Fibroblast of pulmonary artery (primary cell): ENCODE measurements at places on chromosomes 2 and 18.

GRCh38 chr18:32598144-32598543 lies 127.5 kb upstream of the GAREM1 start:
- no peak for DNase-seq

GRCh38 chr2:72211777-72212485 lies 64.3 kb upstream of the CYP26B1 start:
- DNase-seq = no peak

DNA sequence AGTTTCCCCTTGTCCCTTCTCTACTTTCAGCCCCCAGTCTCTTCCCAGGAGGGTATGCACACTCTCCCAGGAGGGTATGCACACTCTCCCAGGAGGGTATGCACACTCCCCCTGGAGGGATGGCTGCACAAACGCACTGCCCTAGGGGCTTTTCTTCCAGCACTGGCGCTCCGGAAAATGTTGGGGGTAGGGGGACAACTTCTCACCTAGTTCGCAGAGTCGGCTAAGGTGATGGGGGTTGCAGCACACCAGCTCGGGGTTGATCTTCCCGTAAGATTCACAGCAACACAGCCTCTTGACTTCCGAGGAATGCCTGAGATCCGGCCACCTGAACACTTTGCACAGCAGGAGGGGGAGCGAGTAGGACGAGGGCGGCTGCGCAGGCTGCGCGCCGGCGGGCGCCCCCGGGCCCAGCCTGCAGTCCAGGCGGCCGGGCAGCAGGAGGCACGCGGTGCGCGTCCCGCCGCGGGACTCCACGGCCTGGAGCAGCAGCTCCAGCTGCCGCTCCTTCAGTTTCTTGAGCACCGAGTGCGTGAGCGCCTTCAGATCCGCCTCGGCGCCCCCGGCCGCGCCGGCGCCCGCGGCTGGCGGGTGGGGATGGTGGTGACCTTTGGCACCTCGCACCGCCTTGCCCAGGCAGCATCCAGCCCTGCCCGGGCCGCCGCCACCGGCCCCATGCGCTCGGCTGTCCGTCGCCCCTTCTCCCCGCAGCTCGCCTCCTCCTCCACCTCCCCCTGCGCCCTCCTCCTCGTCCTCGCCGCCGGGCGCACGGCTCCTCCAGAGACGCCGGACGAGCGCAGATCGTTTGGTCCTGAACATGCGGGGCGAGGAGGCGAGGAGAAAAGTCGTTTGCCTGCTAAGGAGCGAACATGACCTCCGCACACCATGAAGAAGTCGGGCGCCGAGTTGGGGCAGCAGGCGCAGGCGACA lies 894 bp downstream of the SMAD7 start:
- DNase-seq = peak; percentile 45

DNA sequence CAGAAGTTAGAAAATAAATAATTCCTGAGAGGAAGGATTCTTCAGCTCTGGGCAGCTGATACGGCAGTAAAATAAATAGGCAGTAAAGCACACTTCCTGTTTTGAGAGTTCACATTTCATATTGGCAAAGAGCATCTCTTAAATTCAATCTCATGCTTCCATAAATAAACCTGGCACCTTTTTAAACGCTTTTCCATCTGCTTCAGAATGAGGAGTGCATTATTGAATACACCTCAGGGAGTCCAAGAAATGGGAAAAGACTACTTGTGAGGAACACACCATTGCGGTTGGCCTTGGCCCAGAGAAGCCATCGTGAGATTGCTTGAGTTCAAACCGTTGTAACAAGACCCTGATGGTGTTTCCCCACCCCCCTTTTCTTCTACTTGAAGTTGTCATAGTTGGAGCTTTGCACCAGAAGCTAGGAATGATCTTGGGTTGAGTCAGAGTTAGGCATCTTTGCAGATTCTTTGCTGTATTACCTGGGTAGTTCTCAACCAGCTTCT lies 123.9 kb downstream of the RDH14 start:
- no peak for DNase-seq

GRCh38 chr2:37436323-37436722 lies 91.9 kb downstream of the QPCT start:
- DNase-seq = no peak

DNA sequence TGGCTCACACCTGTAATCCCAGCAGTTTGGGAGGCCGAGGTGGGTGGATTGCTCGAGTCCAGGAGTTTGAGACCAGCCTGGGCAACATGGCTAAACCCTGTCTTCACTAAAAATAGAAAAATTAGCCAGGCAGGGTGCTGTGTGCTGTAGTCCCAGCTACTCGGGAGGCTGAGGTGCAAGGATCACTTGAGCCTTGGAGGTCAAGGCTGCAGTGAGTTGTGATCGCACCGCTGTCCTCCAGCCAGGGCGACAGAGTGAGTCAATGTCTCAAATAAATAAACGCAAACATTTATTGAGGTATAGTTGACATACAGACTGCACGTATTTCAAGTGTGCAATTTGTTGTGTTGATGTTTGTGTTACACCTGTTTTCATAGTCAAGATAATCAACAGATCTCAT lies 19.7 kb downstream of the EPC2 start:
- no peak for DNase-seq

- no peak for DNase-seq
Measured at GRCh38 chr2:27000228-27000627, 29.8 kb downstream of the MAPRE3 start.

- no peak for DNase-seq
Measured at GRCh38 chr2:75513616-75514170, 47.0 kb downstream of the EVA1A start.

GRCh38 chr2:53129851-53130250 lies 637.8 kb upstream of the CHAC2 start:
- DNase-seq = peak; percentile 80

DNA sequence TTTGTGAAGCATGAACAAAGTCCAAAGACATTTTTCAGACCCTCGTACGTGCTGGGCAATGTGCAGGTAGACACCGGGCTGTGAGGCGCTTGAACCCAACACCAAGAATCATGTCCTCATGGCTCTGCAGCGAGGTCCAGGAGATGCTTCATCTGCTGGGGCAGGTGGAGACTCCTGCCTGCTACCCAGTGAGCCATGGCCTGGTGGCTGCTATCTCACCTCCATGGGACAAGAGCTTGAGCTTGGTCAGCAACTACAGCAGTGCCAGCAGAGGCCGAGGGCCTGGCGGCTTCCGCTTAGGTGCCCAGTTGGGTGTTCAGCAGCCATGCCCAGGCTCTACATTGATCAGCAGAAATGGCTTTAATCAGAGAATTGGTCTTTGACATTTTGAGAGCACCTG lies 281.0 kb upstream of the HS6ST1 start:
- DNase-seq = no peak

- peak; percentile 58 for DNase-seq
Measured at GRCh38 chr2:134399096-134399495, 145.2 kb downstream of the MGAT5 start.

DNA sequence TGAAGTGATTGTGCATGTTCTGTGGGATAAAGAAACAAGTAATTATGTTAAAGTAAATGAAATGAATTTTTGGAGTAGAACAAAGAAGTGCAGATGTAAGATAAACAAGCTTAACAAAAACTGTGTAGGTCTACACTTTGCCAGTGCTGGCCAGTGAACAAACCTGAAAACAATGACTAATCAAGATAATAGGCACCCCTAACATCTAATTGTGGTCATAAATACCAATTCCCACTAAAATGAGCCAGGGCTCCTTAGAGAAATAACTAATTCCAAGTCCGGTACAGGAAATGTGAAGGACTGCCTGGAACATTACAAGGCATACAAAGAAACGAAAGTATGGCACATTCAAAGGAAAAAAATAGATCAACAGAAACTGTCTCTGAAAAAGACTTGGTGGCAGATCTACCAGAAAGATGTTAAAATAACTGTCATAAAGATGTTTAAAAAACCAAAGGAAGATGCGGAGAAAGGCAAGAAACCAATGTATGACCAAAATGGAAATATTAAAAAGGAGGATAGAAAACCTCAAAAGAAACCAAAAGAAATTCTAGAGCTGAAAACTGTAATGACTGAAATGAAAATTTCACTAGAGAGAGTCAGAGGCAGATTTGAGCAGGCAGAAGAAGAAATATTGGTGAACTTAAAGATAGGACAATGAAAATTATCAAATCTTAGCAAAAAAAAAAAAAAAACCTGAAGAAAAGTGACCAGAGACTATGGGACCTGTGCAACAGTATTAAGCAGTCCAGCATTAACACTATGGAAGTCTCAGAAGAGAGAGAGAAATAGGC lies 94.7 kb upstream of the SLC66A3 start:
- DNase-seq = no peak

- DNase-seq = no peak
Measured at GRCh38 chr18:4854671-4855070, 342.4 kb downstream of the AKAIN1 start.

DNA sequence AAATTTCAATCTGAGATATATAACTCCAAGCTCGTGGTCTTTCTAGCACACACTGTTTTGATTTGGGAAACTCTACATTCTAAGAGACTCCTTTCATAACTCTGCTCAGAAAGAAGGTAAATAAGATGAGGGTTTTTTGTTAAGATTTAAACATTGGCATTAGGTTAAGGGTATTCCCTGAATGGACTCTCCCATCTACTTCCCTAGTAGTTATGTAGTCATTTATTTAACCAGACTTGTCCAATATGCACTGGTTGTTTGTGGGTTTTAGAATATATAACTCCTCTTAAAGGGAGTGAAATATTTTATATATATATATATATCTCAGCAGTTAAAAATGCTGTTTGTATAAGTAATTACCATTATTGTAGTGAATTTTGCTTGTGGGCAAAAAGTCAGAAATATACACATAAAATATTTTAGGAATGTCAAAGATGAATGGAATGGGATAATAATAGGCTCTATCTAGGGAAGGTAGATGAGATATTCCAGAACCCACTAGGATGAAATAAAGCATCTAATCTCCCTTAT lies 61.5 kb upstream of the WDR75 start:
- DNase-seq = peak; percentile 41

DNA sequence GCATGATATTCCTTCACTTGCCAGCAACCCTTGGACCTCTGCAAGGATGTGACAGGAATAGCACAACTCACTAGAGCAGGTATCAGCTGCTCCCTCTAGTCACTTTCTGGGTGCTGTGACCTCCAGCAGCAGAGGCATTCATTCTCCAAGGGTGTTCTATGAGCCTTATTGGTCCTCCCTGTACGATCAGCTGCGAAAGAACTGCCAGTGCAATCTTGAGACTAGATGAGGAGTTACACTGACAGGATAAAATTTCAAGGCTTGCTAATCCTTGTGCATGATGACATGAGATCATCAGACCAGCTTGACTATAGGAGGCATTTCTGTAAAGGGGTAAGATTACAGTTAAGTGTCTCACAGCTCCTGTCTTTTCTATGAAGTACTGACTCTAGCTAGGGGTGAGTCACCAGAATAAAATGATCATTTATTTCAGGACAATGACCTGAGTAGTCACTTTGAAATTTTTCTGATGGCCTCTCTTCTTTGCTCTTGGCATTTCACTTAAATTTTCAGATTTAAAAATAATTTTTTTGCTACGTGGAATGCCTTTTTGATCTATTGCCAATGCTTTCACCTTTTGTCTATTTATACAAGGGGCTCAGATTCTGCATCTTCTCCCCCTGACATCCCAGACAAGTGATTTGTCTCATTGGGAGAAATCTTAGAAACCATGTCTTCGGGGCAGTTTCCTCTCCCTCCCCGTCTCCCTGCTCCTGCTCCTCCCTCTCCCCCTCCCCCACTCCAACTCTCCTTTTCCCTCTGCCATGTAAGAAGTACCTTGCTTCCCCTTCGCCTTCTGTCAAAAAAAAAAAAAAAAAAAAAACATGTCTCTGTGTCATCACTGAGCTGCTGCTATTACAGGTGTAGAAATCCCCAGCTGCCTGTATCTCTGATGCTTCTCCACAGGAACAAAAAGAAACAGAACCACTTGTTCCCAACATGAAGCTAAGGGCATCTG lies 49.2 kb upstream of the FRZB start:
- DNase-seq = peak; percentile 61

- no peak for DNase-seq
Measured at GRCh38 chr2:9967053-9967775, 15.7 kb downstream of the GRHL1 start.
